ENCODE measurements at places on chromosomes 7 and 10.

- peak; percentile 29 for DNase-seq
Measured at GRCh38 chr7:44748948-44749731, 493 bp downstream of the ZMIZ2 start.

DNA sequence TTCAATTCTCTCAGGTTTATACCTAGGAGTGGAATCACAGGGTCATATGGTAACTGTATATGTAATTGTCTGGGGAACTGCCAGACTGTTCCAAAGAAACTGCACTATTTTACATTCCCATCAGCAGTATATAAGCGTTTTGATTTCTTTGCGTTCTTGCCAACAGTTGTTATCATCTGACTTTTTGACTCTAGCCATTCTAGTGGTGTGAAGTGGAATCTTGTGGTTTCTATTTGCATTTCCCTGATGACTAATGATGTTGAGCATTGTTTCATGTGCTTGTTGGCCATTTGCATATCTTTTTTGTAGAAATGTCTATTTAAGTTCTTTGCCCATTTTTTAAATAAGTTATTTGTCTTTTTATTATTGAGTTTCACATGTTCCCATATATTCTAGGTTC lies 44.3 kb upstream of the ZC3HAV1 start:
- DNase-seq, result no peak

- DNase-seq, result no peak
Measured at GRCh38 chr10:114541081-114541796, 116.8 kb downstream of the ABLIM1 start.

DNA sequence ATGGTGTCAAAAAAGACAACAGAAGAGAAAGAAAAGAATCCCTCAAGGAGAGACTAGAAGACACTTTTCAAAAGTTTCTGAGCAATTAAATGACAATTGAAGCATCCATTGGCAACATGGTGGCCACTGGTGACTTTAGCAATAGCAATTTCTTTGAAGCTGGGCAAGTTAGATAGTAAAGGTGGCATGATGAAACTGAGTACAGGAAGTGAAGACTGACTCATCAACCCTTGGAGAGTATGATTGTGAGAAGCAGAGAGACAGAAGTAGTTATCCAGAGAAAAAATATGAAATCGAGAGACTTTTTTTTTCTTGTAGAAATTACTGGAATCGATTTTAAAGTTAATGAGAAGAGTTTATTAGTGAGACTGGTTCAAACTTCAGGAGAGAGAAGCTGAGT lies 52.5 kb downstream of the DGKB start:
- no peak for DNase-seq

GRCh38 chr7:749140-749551 lies 22.1 kb upstream of the PRKAR1B start:
- no peak for DNase-seq

GRCh38 chr10:129964611-129965424 lies 744 bp upstream of the EBF3 start:
- peak; percentile 68 for DNase-seq

GRCh38 chr7:22352887-22353286 lies 4.1 kb downstream of the RAPGEF5 start:
- no peak for DNase-seq

DNA sequence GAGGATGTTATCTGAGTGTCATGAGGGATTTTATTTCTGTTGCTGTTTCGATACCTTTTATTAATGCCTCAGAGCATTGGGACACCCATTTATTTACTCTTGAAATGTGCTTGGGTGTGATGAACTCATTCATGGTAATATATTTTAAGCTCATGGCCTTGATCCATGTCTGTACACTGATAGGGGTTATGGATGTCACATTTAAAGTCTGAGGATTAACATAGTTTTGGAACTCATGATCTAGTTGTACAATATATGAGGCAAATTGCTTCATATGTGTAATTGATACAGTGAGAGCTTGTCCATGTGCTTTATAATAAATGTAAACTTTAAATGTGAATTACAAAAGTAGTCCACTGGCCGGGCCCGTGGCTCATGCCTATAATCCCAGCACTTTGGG lies 23.0 kb upstream of the ZRANB1 start:
- no peak for DNase-seq

GRCh38 chr7:50497968-50498367 lies 47.8 kb upstream of the FIGNL1 start:
- no peak for DNase-seq

GRCh38 chr7:41955893-41956675 lies 253.2 kb upstream of the INHBA start:
- peak; percentile 97 for DNase-seq

DNA sequence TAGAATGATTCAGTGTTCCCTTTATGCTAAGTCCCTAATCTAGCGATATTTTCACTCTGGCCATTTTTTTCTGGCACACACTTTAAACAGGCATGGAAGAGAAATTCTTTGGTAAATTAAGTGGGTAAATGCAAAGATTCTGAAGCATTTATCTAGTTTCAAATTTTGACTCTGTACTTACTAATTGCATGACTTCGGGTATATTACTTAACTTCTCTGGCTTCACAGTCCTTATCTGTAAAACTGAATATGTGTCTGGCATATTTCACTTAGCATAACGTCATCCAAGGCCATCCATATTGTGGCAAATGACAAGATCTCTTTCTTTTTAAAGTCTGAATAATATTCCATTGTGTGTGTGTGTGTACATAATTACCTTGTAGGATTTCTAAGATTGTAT lies 114.5 kb downstream of the MBL2 start:
- DNase-seq, result no peak

- DNase-seq, result peak; percentile 75
Measured at GRCh38 chr7:69597278-69598076, 798 bp upstream of the AUTS2 start.

DNA sequence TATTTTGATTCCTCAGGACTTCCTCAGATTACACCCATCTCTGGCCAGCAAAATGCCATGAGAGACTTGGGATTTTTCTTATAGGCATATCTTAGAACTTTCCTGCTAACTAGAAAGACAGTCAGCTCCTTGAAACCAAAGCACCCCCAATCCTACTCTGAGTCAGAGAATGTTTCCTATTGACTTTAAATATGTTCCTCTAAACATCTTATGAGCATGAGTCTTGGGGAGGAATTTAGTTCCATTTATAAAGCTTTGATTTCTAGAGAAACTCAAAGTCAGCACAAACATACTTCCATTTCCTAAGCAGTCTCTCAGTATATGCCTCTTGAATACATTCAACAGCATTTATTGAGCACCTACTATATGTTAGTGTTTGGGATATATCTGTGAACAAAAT lies 128.5 kb downstream of the INHBA start:
- DNase-seq, result no peak

DNA sequence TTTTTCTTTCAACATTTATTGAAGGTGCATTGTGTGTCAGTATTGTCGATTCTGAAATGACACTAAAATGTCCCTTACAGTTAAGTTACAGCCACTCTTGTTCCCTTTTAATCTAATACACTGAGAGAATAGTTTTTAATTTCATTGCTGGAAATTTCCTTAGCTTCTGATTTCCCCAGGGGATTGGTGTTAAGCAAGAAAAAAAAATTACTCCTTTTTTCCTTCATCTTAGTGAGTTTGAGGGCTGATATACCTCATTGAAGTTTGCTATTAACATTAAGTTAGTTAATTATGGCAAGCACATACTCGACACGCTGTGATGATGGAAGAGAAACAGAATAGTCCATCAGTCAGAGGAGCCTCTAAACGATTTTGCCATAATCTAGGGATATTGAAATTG lies 57.0 kb upstream of the EXOC4 start:
- DNase-seq, result no peak

DNA sequence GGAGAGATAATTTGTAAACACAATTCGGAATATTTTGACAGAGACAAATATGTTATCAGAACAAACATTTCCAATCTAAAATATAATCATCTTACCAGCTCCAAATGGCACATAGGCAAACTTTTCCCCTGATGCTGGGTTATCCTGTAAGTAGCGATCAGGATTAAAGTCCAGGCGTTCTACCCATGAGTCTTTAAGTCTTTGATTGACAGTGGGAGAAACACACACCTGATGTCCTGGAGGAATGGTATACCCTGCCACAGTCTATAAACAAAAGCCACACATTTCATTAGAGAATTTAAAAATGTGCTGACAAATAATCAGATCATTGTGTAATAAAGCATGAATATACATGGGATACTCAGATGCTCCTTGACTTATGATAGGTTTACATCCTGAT lies 17.3 kb downstream of the CYP51A1 start:
- no peak for DNase-seq

DNA sequence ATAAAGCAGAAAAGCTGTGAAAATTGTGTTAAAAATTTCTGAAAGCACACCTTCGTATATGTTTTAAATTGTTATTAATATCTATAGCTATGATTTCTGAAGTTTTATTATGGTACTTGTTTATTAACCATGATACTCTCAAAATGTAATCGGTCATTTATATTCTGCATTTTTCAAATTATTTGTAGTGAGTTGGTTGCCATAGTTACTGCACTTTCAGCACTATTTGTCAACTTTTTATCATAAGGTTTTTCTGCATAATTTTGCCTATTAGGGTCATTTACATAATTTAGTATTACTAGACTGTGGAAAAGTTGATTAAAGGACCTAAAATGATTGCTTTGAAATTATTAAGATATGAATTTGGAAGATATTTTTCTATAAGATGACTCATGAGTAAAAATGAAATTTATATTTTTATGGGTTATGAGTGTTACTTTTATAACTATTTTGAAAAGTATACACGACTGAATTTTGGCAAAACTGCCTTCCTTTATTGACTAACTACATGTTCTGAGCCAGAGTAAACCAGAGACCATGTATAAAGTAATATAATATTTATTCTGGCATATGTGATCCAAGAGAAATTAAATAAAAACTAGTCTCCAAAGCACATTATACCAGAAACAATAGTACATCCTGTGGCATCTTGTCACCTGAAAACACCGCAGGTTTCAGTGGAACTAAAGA lies 7.9 kb upstream of the AGR2 start:
- no peak for DNase-seq

- no peak for DNase-seq
Measured at GRCh38 chr10:29828956-29829355, 194.2 kb upstream of the SVIL start.

GRCh38 chr10:60629332-60629731 lies 148.9 kb upstream of the CDK1 start:
- DNase-seq, result no peak

DNA sequence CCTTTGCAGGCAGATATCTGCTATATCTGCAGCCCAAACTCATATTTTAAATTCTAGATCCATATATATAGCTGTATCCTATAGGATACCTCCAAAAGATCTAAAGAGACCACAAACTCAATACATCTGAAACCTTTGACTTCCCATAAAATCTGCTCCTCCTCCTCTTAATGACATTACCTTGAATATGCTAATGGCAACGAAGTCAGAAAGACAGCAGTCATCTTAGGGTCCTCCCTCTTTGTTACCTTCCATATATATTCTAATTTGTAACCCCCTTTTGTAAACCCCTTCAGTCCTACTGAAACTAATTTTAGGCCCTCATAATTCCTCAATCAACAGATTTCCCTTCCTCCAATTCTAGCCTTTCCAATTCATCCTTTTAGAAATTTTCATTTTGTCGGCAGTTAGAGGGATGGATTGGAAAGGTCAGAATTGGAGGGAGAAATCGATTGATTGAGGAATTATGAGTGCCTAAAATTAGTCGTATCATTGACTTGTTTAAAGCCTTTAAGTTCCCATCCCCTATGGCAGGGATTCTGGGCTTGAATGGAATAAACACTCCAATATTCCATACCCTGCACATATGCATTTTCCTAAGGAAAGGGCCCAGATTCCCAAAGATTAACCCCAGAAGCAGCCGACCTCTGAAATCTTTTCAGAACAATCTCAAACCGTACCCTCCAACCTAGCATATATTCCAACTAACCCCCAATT lies 2.4 kb downstream of the SYPL1 start:
- no peak for DNase-seq

GRCh38 chr7:55032069-55032699 lies 13.4 kb downstream of the EGFR start:
- DNase-seq, result no peak

DNA sequence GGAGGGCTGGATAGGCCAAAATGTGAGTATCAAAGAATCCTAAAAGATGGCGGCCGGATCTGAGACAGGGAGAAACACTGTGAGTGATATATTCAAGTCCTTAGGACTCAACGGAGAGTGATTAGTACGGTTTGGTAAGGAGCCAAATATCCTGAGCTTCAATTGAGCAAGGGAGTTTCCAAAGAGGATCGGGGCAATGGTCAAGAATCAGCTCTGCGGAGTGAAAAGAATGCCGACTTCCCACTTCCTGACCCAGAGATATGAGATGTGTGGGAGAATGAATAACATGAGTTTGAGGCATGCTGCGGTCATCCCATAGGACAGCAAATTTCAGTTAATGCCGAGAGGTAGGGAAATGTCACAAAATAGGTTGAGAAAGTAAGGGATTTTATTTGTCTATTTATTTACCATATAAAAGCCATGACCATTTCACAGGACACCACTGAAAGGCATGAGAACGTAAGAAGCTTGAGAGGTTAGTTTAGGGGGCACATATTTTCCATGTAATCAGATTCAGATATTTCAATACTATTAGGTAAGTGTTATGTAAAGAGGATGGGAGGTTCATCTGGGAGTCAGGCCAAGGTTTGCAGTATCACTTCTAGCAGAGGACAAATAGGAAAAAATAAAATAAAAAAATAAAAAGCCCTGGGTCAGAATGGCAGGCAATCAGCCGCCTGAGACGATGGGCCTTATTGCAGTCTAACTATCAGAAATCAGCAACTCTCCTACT lies 165.6 kb downstream of the HGF start:
- DNase-seq, result no peak

GRCh38 chr10:70622981-70623844 lies 20.7 kb upstream of the PRF1 start:
- DNase-seq, result no peak

GRCh38 chr7:53672681-53673080 lies 637.2 kb downstream of the POM121L12 start:
- no peak for DNase-seq

- no peak for DNase-seq
Measured at GRCh38 chr7:134339475-134339874, 22.7 kb upstream of the SLC35B4 start.

- no peak for DNase-seq
Measured at GRCh38 chr7:143463556-143463955, 14.1 kb upstream of the TAS2R41 start.

GRCh38 chr7:43303740-43304241 lies 191.3 kb downstream of the HECW1 start:
- no peak for DNase-seq

- DNase-seq, result no peak
Measured at GRCh38 chr10:67171970-67172369, 246.1 kb downstream of the LRRTM3 start.

All from ELF-1 (cell line).